ENCODE measurements at places on chromosomes 3 and 15. TPM values are rescaled to one million over a fixed set of nuclear protein-coding genes. Genes with fewer than 3 reads are reported as not detected.

- DNase-seq = no peak
These were observed 8.7 kb upstream of the ST3GAL6 start for GRCh38 chr3:98754483-98754882.

GRCh38 chr3:116005404-116005803, 382.1 kb downstream of the GAP43 start:
- DNase-seq = no peak

DNA sequence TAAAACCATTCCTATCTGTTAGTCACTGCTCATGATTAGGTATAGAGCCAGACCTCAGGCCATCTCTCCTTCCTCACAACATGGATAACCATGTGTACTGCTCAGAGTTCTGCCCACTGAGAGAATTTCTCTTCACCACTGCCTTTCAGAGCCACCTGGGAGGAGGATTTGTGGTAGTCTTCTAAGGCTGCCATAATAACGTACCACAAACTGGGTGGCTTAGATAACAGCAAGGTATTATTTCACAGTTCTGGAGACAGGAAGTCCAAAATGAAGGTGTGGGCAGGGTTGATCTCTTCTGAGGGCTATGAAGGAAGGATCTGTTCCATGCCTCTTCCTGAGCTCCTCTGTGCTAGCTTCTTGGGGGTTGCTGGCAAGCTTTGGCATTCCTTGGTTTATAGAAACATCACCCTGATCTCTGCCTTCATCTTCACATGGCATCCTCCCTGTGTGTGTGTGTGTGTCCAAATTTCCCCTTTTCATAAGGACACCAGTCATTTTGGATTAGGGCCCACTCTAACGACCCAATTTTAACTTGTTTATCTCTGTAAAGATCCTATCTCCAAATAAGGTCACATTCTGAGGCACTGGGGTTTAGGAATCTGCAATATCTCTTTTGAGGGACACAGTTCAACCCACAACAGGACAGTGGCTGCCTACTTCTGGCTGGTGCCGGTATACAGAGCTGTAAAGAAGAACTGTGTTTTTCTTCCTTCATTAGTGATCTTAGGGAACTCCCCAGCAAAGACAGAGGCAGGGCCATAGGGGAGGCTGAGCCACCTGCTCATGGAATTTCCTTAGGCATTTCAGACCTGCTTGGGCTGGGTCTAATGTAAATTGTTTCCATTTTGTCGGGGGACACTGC, 42.1 kb upstream of the NOX5 start:
- DNase-seq = no peak

- no peak for DNase-seq
These were observed 481.2 kb upstream of the WNT5A start for GRCh38 chr3:55968331-55968730.

- no peak for DNase-seq
These were observed 61.8 kb downstream of the ITGA11 start for GRCh38 chr15:68369931-68370767.

- DNase-seq = no peak
These were observed 2.4 kb downstream of the DLL4 start for GRCh38 chr15:40931300-40932142.

GRCh38 chr3:177430653-177431052, 233.4 kb upstream of the TBL1XR1 start:
- no peak for DNase-seq

The PRKCI gene
- total RNA-seq = 11.1 TPM

The CYP1A2 gene
- not detected for total RNA-seq

The GPR149 gene
- not detected for total RNA-seq

The GPR176 gene
- not detected for total RNA-seq

The ERICH6 gene
- total RNA-seq = 3.6 TPM

The SRGAP3 gene
- 14.9 TPM for total RNA-seq

The TEX9 gene
- total RNA-seq = 1.1 TPM

The RGMA gene
- total RNA-seq = not detected

Measured in natural killer cell (primary cell).